ENCODE measurements at places on chromosomes 2 and 18.
A peak's percentile ranks its signal among the peaks of the same experiment; 100 is the strongest.

DNA sequence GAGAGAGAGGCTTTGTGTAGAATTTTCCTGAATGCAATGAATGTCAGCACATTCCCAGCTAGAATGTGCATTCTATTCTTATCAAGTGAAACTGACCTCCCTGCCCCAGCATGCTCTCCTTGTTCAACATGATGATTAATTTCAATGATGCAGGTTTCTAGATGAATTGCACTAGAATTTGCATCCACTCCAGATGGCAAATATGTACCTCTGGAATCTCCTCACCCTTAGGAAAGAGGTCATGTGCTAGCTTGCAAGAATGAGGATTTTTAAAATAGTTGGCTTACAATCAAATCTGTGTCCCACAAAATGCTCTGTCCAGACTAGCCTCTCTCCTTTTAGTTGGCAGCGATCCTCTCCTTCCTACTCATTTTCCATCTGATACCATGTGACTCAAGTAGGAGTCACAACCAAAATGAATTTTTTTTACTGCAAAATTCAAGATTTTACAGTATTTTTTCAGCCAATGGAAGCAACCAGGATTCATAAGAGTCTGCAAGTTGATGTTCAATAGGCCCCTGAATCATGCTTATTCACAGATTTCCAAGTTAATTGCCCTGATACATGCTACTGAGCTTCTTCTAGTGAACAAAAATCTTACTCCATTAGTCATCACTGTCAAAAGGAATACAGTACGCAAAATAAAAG, 21.0 kb upstream of the STAT4 start:
- DNase-seq, result peak; percentile 98

GRCh38 chr18:33424266-33424946, 16.1 kb downstream of the CCDC178 start:
- no peak for DNase-seq

DNA sequence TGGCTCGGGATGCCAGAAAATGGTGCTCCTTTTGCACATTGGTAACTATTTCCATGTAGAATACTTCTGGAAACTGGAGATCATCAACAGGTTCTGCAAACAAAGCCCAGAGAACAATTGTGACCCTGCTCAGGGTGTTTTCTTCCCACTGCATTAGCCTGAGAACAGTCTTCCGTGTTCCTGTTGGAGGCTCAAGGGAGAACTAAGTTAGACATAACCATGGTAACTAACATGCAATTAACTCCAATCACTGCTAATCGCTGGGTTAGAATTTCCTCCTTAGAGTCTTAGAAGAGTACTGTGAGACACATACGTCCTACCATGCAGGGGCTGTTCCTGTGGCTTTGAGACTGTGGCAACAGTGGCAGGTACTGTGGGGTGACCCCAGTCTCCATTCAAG, 36.0 kb upstream of the PDIA6 start:
- DNase-seq, result no peak

DNA sequence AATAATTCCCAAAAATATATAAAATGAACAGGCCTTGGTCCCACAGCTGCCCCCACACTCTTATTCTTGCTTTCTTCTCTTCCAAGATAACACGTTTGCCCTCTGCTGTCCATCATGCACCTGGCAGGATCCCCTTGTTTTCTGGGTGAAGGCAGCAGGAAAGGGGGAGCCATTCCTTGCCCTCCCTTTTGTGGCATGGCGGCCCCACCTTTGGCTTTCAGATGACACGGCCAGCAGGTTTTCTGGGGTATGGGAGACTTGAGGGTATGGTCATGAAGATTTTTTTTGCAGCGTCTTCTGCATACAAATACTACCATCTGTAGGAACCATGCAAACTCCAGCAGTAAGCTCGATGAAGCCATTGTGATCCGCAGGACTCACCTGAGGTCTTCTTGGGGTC, 118.8 kb downstream of the MAPK4 start:
- DNase-seq, result no peak

DNA sequence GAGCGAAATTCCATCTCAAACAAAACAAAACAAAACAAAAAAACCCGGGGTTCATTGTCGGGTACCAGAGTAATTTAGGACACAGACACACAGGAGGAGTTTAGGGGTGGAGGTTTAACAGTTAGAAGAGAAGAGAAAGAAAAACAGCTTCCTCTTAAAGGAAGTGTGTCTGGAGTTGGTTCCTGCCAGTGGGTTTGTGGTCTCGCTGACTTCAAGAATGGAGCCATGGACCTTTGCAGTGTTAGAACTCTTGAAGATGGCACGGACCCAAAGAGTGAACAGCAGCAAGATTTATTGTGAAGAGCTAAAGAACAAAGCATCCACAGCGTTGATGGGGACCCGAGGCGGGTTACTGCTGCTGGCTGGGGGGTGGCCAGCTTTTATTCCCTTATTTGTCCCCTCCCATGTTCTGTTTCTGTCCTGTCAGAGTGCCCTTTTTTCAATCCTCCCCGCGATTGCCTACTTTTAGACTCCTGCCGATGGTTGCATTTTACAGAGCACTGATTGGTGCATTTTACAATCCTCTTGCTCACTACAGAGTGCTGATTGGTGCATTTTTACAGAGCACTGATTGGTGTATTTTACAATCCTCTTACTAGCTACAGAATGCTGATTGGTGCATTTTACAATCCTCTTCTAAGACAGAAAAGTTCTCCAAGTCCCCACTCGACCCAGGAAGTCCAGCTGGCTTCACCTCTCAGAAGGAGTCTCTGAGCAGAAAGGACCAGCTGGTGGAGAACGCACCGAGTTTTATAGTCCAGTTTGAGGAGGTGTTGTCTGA, 28.7 kb upstream of the ATP8B1 start:
- DNase-seq, result no peak

- DNase-seq, result no peak
Measured at GRCh38 chr2:128306931-128307460, 11.7 kb downstream of the HS6ST1 start.

DNA sequence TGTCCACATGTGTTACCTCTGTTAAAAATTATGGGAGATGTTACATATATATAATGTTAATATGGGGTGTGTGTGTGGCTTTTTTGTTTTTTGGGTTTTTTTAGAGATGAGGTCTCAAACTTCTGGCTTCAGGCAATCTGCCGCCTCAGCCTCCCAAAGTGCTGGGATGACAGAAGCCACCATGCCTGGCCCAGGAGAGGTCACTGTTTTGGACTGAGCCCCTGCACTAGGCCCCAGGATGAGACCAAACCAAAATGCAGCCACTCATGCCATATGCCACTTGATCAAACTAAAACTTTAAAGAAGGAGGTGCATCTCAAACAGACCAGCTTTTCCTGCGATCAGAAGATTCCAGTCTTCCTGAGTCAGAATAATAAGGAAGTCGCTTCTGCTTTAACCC, 2.5 kb downstream of the ADI1 start:
- no peak for DNase-seq

- peak; percentile 60 for DNase-seq
Measured at GRCh38 chr2:165203689-165204559, at the start of gene SCN3A. SCN3A (minus strand) TSS chr2:165204050; CDS start chr2:165176394, 27,656 bp downstream.

- DNase-seq, result no peak
Measured at GRCh38 chr2:96950381-96951124, 35.8 kb downstream of the FAM178B start.

DNA sequence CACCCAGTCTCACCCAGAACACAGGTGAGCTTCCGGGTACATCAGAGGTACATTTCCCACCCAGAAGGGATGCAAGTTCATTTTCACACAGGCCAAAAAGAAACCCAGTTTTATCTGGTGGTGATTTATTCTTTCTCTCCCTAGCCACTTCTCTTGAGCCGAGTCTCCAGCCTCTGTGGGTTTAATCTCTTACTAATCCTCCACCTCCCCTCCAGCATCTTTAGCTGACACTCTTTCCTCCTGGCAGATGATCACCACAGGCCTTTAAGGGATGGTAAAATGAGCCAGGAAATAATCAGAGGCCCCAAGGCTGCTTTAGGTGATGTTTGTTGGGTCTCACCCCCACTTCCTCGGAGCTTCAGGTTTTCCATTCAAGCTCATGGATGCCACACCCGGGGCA, 145.7 kb upstream of the DLX2 start:
- DNase-seq, result no peak

DNA sequence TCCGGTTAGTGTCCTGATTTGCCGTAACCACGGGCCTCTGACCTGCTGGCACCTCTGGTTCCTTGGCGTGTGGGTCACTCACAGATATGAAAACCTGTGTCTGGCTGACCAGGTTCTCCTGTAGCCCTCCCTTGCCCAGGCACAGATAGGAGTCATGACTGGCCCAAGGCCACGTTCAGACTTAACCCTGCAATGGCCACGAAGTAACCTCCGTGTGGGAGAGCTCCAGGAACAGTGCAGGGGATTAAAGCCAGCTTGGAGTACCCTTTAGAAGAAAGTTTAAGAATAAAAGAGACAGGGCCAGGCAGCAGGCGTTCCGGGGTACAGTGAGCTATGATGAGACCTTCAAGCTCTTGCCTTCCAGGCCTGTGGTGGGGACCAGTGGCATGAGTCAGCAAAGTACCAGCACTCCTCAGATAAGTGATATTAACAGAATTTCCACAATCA, 25.5 kb downstream of the CENPO start:
- DNase-seq, result no peak

GRCh38 chr2:240672076-240672700, 10.5 kb downstream of the AQP12B start:
- no peak for DNase-seq

GRCh38 chr2:173652767-173653431, 298.2 kb downstream of the CDCA7 start:
- DNase-seq, result peak; percentile 99

GRCh38 chr18:34911661-34912384, 129.4 kb upstream of the MAPRE2 start:
- peak; percentile 4 for DNase-seq

- DNase-seq, result no peak
Measured at GRCh38 chr2:121771976-121772742, 16.7 kb downstream of the TSN start.

- no peak for DNase-seq
Measured at GRCh38 chr2:161481619-161482018, 65.5 kb downstream of the TBR1 start.

DNA sequence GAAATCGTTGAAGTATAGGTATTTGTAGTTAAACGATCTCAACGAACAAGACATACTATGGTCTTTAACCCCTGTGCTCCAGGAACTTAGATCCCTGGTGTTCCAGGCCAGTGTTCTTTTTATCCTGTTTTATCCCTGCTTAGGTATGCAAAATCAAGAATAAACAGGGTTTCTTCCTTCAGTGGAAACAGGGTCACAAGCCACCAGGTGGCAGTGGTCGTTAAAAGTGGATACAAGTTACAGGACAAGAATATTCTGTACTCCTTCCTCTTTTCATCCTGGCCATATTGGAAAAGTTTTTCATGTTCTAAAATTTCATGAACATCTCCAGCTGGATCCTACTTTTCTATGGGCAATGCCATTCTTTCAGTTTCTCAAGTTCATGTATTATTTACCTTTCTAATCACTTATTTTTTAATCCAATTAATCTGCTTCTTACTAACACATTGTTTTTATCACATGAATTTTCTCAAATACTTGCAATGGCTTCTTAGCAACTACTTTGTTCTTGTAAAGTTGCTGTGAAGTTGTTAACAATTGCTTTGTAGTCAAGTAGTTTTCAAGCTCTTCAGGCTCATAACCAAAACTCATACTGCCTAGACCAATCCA, 16.4 kb upstream of the HNMT start:
- peak; percentile 77 for DNase-seq

GRCh38 chr2:217505303-217505702, 497.5 kb downstream of the TNS1 start:
- no peak for DNase-seq

DNA sequence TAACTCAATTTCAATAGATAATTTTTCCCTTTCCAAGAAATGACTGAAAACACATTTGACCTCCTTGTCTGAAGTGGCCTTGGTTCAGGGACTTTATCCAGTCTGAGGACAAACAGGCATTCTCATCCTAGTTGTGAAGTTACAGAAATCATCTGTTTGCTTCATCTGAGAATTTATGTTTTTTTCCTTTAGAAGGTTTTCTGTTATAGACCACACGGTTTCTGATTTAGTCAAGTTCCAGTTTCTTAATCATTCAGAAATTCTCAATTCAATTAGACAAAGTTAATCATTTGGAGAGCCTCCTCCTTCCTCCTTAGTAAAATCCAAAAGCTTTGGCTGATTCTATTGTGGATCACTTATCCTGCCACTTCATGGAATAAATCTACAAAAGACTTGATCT, 60.9 kb downstream of the ICOS start:
- DNase-seq, result no peak

DNA sequence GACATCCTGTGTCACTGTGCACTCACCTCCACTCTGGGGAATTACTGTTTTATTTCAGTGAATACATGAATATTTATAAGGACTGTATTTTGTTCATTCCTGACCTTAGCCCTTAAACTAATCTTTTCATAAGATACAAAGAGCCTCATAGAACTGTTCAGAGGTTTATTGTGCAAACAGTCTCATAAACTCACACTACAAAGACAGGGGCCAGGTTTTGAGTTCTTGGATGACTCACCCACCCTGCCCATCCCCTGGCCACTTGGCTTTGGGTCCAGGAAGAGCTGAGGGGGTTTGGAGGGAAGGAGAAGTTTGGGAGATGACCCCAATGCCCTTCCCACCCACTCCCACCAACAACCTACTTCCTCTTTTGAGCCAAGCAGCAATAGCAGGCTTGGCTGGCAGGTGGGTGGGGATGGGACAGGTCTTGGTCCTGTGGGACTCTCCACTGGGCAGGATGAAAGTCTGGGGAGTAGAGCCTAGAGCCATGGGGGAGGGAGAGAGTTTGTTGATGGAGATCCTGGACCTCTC, 43.1 kb upstream of the IL1R2 start:
- DNase-seq, result no peak

DNA sequence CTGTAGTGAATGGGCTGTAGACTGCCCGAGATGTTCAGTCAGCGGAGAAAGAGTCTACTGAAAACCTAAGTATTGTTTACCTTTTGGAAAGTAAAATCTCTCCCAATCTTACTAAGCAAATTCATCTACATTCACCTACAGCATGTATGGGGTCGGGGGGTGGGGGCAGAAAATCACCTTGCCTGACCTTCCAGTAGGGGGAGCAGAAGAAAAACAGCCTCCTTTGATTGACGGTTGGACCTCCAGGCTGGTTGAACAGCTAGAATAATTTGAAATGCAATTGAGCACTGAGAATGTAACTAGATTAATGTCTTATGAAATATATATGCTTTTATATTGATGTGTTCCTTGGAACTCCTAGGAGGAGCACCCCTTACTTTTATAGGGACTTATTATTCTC, 10.0 kb downstream of the LRATD1 start:
- DNase-seq, result no peak

GRCh38 chr2:78977661-78978145, 47.8 kb upstream of the REG3G start:
- no peak for DNase-seq

- DNase-seq, result no peak
Measured at GRCh38 chr2:165443511-165443910, 26.0 kb upstream of the CSRNP3 start.
